ENCODE measurements at places on chromosomes 2 and 18.
A peak's percentile ranks its signal among the peaks of the same experiment; 100 is the strongest.

DNA sequence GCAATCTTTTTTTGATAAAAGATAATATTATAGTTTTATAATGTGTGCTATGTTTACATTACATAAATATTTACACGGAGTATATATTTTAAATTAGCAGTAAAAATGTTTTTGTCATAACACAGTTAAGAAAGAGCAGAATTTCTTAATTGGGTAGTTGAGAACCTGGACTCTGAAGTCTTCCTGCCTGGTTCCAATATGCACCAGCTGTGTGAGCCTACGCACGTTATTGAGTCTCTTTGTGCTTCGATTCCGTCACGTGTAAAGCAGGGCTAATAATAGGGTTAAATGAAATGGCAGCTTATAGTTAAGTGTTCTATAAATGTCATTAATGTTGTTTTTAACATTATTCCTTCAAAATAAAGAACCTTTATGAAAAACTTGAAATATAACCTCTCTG lies 1.2 kb upstream of the CCDC88A start:
- H3K4me3 ChIP-seq: peak overlapping the region; percentile 88
- peak overlapping the region; percentile 92 for H3K27ac ChIP-seq
- no peaks in the 10 kb centered on the region for H3K27me3 ChIP-seq
- no peak for DNase-seq
- H3K4me1 ChIP-seq: peaks cover 59% of the 10 kb centered on the region
- no peaks in the 10 kb centered on the region for H3K36me3 ChIP-seq

DNA sequence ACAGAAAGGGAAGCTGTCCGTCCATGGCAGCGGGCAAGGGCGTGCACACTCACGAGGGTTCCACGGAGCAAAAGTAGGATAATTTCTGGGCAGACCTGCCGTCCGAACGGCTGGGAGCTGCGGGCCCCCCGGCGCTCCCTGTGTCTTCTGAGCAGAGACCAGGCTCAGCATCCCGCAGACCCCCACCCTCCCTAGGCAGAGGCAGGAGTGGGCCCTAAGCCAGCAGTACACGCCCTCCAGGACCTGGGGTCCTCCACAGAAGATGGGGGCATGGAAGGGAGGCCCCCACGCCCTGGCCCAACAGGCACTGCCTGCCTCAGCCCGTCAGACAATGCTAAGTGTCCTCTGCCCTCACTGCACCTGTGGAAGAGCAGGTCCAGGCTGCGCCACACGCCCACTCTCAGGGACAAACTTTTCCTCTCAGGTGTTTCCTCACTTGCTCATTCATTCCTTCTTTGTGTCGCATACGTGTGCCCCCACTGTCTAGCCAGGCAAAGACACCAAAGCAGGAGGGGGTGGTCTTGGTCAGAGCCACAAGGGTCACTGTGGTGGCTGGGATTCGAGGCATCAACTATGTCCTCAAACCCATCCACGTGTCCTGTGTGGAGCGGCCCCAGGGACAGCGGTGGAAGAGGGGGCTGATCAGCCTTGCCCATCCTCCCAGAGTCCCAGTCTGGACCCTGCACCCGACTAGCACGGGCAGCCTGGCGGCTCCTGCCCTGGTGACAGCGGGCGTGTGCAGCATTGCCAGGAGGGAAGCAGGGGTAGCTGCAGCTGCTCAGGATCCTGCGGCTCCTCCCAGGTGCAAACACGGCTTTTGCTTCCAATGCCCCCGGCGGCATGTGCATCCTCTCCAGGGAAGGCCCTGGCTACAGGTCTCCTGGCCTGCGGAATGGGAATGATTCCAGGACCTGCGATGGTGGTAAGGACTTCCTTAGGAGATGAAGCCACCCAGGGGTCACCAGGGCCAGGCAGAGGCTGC lies 2.4 kb upstream of the GPC1 start:
- H3K36me3 ChIP-seq: no peaks in the 10 kb centered on the region
- peaks cover 28% of the 10 kb centered on the region for H3K4me1 ChIP-seq
- DNase-seq: no peak

GRCh38 chr18:8951491-8951890 lies 151.0 kb upstream of the NDUFV2 start:
- DNase-seq: no peak
- no peaks in the 10 kb centered on the region for H3K36me3 ChIP-seq
- H3K27me3 ChIP-seq: no peaks in the 10 kb centered on the region
- H3K4me1 ChIP-seq: no peaks in the 10 kb centered on the region
- H3K4me3 ChIP-seq: no peak overlapping the region
- H3K27ac ChIP-seq: no peak overlapping the region

GRCh38 chr2:84022810-84023431 lies 436.2 kb downstream of the SUCLG1 start:
- no peak overlapping the region for H3K27ac ChIP-seq
- no peaks in the 10 kb centered on the region for H3K4me1 ChIP-seq
- H3K27me3 ChIP-seq: no peaks in the 10 kb centered on the region
- no peak overlapping the region for H3K4me3 ChIP-seq
- DNase-seq: peak; percentile 18

- no peak overlapping the region for H3K4me3 ChIP-seq
- H3K4me1 ChIP-seq: no peaks in the 10 kb centered on the region
- no peak for DNase-seq
- H3K27ac ChIP-seq: no peak overlapping the region
Observed at GRCh38 chr2:118580651-118581050, 266.8 kb downstream of the EN1 start.

Measured in heart right ventricle (tissue), 16 donors.